ENCODE measurements at places on chromosomes 7 and 10. TPM values are rescaled to one million over a fixed set of nuclear protein-coding genes. Genes with fewer than 3 reads are reported as not detected.

The IQCE gene
- total RNA-seq: 18.2 TPM

DNA sequence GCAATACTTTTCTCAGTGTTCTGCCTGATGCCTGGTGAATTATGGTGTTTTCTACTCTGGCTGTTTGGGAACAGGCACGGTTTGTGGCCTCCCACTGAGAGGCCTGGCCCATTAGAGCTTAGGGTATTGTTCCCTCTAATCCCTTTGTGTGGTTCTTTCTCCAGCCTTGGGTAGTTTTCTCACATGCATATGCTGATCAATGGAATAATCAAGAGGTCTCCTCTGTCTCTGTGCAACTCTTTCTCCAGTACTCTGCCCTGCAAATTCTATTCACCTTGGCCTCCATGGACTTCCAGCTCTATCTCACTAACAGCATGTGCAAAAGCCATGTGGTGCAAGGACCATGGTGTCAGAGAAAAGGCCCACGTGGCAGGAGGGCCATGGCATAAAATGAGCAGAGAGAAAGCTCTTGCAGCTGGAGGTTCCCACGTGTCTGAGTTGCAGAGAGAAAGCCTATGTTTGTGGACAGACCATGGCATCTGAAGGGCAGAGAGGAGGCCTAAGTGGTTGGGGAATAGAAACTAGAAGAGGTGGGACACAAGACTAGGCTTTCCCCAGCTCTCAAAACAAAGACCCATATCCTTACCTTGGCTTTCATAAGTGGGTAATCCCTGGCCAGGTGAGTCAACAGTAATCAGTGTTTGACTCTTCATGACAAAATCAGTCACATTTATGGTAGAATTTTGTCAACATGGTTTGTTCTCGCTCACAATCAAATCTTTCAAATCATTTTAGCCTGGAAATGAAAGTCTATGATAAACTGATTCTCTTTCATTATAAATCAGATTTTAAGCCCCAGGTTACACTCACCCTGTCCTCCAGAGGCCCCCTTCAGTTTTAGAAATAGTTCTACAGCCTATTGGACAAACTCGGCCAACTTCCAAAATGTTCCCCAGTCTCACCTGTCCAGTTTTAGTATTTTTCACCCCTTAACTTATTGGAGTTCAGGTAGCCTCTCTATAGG is 17.3 kb downstream of the OPALIN start:
- no peak for DNase-seq

GRCh38 chr7:11615174-11615573 is 216.8 kb downstream of the THSD7A start:
- DNase-seq: no peak

DNA sequence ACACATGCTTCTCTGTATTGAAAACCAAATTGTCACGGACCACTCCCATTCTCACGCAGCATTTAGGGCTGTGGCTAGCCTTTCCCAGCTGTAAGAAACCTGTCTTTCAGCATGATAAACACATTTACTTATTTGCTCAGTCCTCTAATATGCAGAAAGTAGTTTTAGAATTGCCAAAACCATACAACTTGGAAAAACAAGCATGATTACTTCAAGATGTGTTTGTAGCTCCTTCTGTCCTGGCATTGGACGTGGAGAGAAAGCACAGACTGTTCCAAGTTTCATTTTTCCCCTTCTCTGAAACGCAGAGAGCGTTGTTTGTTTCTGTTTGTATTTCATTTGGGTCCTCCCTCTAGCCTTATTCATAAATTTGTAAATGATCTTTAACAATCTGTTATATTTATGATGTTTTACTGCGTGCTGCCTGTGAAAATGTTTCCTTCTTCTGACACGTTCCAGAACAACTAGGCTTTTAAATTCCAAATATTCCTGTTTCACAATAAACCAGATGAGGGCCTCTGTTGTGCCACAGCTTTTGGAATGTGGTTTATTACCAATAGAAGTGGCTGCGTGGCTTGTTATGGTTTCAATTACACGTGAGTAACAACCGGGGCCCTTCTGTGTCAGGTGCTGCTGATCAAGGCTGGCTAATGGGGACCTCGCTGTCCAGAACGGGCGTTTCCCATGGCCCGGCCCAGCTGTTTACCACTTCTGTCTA is 26.1 kb downstream of the MNX1 start:
- DNase-seq: no peak

- DNase-seq: peak; percentile 32
Observed at GRCh38 chr7:141073173-141073640, 657 bp upstream of the TMEM178B start.

- DNase-seq: no peak
Observed at GRCh38 chr10:69217119-69217754, 2.9 kb upstream of the HKDC1 start.

The PYROXD2 gene
- 1.8 TPM for total RNA-seq

- peak; percentile 27 for DNase-seq
Observed at GRCh38 chr10:94320285-94320914, 42.3 kb downstream of the NOC3L start.

The RNF133 gene
- total RNA-seq: not detected

DNA sequence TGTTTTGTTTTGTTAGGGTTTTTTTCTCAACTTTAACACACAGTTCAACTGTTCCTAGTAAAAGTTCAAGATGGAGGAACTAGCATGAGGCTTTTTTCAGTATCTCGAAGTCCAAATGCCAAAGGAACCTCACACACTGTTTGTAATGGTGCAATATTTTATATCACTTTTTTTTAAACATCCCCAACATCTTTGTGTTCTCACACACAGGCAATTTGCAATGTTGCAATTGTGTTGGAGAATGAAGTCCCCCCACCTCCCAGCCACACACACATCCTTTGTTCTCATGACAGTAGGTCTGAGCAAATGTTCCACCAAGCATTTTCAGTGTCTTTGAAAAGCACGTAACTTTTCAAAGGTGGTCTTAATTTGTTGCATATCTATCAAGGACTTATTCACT is 120.9 kb downstream of the TWIST1 start:
- DNase-seq: no peak

DNA sequence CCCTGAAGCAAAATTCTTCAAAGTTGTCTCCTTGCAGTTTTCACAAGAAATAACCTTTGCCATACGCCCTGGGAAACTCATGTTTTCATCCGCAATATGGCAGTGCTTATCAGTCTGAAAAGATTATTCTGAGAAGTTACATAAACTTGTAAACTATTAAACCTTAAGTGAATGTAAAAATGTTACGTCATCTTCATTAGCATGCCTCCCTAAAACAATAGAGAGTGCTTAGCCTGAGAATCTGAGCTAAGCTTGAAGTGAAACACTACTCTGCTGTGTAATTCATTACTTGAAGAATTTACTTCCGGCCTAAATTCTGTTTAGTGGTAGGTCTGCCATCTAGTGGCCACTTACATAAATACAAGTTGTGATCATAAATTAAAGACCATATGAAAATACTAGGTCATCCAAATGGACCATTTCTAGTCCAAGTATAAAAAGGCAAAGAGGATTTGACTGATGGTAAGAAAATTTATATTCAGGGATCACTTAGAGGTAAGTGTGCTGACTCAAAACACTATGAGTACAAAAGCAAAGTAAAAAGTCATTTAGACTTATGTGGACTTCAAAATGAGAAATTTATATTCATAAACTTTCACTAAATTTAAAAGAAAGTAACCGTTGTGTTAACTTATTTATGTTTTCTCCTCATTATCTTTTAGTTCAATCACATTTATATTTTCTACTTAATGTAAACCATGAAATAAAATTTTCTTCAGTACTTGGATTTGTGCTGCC is 745.1 kb upstream of the LRRTM3 start:
- DNase-seq: no peak

- no peak for DNase-seq
Observed at GRCh38 chr7:55296070-55296469, 69.1 kb upstream of the LANCL2 start.

GRCh38 chr7:46525876-46526275 is 604.8 kb upstream of the IGFBP3 start:
- DNase-seq: no peak

GRCh38 chr10:122507616-122508015 is 46.3 kb downstream of the HTRA1 start:
- no peak for DNase-seq

GRCh38 chr10:89702121-89702480 is 711 bp downstream of the KIF20B start:
- DNase-seq: no peak

GRCh38 chr7:120996333-120996987 is 7.9 kb downstream of the CPED1 start:
- DNase-seq: peak; percentile 80

The NPC1L1 gene
- total RNA-seq: not detected

GRCh38 chr10:110395350-110396283 is 90.9 kb upstream of the SMNDC1 start:
- DNase-seq: peak; percentile 58

GRCh38 chr10:35372329-35372728 is 36.0 kb downstream of the CCNY start:
- DNase-seq: peak; percentile 65

GRCh38 chr7:156438011-156438410 is 202.6 kb upstream of the RNF32 start:
- no peak for DNase-seq

DNA sequence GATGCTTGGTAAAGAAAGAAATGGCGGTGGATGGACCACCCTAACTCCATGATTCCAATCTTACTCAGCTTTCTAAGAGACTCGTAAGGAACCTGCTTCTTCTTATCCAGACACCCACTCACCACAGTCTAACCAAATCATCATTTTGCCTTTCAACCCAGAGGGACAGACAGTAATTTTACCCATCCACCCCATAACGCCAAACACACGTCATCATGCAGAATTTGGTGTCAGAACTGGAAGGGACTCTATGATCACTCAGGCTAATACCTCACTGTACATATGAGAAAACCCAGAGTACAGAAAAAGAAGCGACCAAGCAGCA is 388 bp downstream of the ECD start:
- peak; percentile 2 for DNase-seq

- DNase-seq: peak; percentile 81
Observed at GRCh38 chr10:10794791-10795191, 222.9 kb upstream of the CELF2 start.

The TEX47 gene
- not detected for total RNA-seq

DNA sequence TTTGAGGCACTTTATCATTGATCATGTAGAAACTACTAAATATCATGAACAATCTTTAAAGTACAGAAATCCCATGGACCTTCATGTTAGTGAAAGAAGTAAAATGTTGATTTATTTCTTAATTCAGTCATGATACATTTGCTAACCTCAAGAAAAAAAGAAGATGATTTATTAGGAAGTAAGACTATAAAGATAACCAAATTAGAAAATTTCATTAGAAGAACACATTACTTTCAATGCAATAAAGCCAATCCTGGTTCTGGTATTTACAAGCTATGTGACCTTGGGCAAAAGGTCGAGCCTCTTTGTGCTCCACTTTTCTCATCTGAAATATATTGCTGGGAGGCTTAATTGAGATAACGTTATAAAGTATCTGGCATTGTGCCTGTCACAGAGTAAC is 365.0 kb downstream of the KIF20B start:
- DNase-seq: no peak

GRCh38 chr10:29098423-29098822 is 190.4 kb upstream of the LYZL1 start:
- DNase-seq: no peak
